ENCODE measurements at places on chromosomes 6 and 20.

DNA sequence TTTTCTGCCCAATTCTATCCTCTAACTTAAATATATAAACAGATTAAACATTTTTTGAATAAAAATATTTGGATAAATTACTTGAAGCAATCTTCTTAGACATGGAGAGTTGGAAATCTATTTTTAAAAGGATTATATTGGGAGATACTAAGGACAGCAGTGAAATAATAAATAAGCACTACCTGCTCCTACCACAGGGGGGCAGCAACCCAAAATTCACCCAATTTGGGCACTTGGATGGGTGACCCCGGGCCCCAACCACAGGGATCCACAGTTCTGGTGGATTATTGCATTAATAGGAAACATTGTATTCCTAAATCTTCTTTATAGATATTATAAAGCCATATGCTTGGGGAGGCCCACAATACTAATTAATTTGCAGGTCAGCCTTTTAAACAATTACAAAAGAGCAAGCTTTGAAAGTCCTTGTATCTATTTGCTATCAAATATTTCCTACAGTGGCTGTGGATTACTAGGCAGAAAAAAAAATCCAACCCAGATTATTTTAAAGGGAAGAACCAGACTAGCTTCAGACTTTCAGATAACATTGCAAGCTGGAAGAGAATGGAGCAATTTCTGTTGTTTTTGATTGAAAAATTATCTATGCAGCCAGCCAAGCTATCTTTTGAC lies 66.4 kb upstream of the PDE10A start:
- no peak for DNase-seq

DNA sequence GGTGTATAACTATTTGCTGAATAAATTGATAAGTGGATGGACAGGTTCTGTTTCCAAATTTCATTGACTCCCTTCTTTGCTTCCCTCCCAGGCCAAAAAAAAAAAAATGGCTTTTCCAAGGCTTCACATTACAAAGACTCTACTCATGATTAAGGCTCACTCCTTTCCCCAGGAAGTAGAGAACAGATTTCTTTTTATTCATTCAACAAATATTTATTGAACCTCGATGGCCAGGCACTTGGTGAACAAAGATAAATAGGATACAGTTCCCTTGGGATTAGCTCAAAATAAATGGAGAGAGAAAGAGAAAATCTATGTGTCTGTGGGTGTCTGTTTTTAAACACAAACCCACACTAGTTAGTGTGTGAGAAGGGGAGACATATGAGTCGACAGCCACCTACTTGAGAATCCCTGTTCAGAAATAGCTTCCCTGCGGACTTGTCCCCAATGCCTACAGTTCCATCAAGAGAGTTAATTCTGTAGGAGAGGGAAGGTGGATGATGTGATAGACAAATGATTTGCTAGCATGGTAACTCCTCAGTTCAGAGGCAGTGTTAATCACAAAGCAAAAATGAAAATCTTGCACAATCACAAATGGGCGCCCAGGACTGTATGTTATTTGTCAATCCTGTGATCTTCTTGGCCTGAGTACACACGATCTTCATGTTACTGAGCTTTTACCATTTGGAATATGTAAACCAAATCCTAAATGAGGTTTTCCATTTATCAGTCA lies 20.3 kb downstream of the TRAF3IP2 start:
- no peak for DNase-seq

DNA sequence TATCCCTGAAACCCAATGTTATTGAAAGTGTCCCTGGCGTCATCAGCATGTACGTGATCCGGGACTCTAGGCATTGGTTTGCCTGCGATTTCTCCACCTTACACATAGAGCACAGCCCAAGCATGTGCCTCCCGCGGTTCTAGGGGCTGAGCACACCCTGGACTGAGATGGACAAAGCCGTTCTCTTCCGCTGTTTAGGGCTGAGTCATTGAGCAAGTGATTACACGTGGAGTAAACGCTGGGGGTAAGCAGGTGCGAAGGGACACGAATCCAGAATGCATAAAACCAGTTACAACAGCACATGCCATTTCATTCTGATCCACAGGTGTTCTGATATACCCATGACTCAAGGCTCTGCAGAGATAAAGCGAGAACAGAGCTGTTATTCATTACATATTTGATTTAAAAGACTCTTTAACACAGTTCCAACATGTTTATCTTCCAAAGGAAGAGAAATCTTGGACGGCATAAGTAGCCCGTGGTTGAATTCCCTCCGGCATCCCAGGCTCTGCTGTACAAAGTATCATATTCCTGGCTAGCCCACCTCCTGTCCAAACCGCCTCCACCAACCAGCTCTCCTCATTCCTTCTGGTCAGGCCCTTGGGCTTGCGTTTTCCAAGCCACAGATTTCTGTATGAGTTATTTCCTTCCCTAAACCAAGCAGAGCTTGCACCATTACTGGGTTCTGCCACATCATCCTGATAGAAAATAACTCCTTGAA lies 36.1 kb upstream of the THBS2 start:
- no peak for DNase-seq

- no peak for DNase-seq
Measured at GRCh38 chr6:30763618-30764489, 19.5 kb upstream of the IER3 start.

GRCh38 chr6:36702656-36703055 lies 5.0 kb downstream of the RAB44 start:
- DNase-seq, result no peak

GRCh38 chr20:4688305-4688704 lies 33.4 kb upstream of the PRND start:
- DNase-seq, result no peak

- DNase-seq, result no peak
Measured at GRCh38 chr6:148932208-148932607, 185.4 kb downstream of the UST start.

DNA sequence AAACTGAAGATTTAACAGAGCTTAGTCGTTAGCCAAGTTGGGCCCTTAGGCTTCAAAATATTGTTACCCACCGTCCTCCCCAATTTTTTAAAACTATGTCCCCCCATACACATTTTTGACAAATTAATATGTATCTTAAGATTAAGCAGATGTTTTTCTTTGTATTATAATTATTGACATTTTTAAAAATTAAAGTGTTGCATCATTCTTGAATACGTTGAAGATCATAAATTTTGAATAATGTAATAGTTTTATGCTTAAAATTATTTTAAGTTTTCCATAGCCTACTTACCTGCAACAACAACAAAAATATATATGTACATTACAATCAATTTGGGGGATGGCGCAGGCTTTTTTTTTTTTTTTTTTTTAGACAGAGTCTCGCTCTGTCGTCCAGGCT lies 8.2 kb upstream of the PRSS16 start:
- no peak for DNase-seq

DNA sequence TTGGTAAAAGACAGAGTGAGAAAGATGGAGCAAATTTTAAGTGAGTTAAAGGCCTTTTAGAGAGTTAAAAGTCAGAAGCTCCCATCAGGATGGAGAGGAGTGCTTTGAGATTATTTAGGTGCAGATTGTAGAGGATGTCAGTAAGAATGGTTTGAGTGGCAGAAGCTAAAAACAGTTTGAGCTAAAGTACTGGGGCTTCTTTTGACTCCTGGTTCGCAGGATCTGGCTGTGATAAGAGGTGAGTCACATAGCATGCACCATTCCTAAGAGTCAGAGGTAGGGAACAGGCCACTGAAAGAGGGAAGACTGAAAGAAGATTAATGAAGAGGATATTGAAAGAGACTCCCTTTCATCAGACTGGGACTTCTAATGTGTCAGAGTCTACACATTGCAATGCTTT lies 1047.9 kb upstream of the MAP3K7 start:
- DNase-seq, result no peak

DNA sequence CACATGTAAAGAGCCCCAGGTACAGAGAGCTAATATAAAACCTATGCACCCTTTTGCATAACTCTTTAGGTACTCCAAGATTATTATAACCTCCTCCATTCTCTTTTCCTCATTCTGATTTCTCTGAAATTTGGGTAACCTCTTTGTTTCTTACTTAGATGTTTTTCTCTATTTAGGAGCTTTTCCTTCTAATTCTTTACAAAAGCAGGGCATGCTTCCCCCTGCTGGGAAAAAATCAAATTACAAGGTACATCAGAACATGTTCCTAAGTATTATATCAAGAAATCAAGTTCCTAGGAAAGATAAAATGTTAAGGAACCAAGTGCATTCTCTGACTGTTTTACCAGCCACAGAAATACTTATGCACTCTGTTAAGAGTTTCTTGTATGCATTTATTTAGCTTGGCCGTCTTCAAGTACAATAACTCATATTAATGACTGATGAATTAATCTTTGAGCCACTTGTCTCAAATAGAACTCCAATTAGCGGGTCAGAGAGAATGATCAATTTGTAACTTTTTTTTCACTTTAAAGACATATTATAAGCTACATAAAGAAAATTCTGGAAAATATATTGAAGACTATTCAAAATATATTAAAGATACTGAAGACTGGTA lies 2.1 kb downstream of the KHDRBS2 start:
- no peak for DNase-seq

- DNase-seq, result no peak
Measured at GRCh38 chr20:39661833-39662232, 699.7 kb downstream of the DHX35 start.

DNA sequence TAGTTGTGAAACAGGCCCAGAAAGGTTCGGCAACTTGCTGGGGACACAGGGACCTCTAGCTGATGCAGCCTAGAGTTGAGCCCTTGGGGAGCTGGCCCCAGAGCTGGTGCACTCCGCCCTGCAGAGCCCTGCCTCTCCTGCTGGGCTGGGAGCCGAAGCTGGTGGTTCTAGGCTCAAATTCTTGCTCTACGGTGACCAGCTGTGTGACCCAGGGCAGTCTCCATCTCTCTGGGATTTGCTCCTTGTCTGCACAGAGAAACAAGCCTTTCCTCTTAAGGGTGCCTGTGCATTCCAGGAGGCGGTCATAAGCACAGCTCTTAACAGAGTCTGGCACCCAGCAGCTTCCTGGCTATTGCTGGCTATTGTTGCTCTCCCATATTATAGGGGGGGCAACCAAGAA lies 47.4 kb downstream of the RBM38 start:
- DNase-seq, result no peak

DNA sequence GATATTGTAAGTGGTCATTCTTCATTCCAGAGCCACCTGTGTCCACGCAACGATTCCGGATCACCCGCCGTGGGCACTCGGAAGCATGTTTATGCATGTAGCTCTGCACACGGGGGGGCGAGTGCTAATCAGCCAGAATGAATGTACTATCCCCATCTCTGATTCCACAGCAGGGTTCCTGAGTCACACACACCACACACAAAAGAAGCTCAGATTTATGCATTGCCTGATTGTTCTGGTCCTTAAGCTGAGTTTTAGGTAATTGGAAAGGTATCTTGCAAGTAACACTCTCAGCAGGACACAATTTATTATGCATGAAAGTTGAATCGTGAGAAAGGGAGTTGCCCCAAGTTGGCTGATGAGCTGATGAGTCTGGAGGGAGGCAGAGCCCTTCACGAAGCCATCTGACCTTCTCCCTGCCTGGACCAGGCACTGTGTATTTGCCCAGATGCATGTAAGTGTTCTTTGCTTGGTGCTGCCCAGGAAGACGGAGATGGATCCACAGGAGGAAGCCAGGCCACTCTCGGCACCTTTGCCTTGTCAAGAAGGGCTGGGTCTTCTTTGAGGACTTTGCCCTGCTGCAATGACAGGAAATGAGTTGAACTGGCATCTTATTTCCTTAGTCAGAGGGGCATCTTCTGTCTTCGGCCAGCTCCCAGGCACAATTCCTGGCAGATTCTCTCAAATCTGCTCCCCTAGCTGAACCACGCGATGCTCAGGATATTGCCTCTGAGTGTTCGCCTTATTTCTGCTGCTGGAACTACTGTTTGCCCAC lies 141.1 kb downstream of the SYNDIG1 start:
- DNase-seq, result no peak

DNA sequence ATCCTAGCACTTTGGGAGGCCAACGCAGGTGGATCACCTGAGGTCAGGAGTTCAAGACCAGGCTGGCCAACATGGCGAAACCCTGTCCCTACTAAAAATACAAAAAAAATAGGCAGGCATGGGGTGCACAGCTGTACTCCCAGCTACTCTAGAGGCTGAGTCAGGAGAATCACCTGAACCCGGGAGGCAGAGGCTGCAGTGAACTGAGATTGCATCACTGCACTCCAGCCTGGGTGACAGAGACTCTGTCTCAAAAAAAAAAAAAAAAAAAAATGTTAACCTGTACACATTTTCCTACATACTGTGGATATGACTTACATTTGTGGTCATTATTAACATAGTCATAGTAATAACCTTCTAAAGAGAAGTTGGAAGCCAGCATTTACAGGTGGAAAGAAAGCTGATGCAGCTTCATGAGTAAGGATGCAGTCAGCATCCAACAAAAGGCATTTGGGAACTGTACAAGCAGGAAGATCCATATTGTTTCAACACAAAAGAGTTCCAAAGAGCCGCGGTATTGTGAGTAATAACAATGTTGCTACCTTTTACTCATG lies 186.2 kb downstream of the GPX5 start:
- no peak for DNase-seq

- no peak for DNase-seq
Measured at GRCh38 chr20:44188752-44189151, 1.8 kb upstream of the JPH2 start.

GRCh38 chr6:76120302-76120701 lies 47.8 kb upstream of the IMPG1 start:
- no peak for DNase-seq

- DNase-seq, result no peak
Measured at GRCh38 chr20:44730441-44730840, 15.2 kb upstream of the KCNK15 start.

DNA sequence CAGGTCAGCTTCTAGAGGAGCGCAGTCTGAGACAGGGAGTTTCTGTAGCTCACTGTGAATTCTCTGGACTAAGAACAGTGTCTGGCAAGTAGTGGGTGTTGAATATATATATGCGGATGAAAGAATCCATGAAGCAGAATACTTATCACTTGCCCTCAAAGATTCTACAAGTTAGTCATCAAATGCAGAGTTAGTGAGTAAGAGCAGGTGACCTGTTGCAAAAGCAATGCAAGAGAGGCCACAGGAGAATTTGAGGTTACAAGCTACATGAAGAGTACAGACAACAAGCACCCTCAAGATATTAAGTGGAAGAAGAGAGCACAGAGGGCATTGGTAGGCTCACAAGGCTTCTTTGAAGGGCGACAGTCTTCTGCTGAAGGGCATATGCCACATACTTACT lies 103.4 kb upstream of the BTBD3 start:
- no peak for DNase-seq

GRCh38 chr6:5072440-5072839 lies 12.7 kb upstream of the PPP1R3G start:
- no peak for DNase-seq

DNA sequence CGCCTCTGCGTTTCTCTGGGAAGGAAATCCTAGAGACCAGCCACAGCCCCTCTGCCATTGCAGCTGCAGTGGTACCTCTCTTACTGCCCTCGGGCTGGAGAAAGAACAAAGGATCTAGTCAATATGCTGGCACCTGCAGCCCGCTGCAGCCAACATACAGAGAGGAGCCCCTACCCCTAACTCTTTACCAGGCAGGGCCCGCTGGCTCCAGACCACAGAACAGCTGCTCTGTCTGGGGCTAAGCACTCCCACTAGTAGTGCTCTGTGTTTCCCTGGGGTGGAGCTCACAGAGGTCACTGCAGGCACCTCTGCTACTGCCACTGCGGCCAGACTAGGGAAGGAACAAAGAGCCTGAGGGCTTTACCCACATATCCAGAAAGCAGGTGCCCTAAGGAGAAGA lies 93.8 kb upstream of the IMPG1 start:
- no peak for DNase-seq
